Activated T-cell treated with anti-CD3 and anti-CD28 coated beads, Interleukin-2, amount 50 U/mL, for 72 hours (primary cell): ENCODE measurements at places on chromosomes 13 and 19. TPM values are rescaled to one million over a fixed set of nuclear protein-coding genes. Genes with fewer than 3 reads are reported as not detected.

GRCh38 chr13:26705536-26705935, 55.0 kb downstream of the GPR12 start:
- H3K36me3 ChIP-seq: no peaks in the 10 kb centered on the region
- DNase-seq: no peak
- H3K4me1 ChIP-seq: no peaks in the 10 kb centered on the region
- H3K27me3 ChIP-seq: no peaks in the 10 kb centered on the region
- no peak overlapping the region for H3K27ac ChIP-seq
- H3K4me3 ChIP-seq: no peak overlapping the region

DNA sequence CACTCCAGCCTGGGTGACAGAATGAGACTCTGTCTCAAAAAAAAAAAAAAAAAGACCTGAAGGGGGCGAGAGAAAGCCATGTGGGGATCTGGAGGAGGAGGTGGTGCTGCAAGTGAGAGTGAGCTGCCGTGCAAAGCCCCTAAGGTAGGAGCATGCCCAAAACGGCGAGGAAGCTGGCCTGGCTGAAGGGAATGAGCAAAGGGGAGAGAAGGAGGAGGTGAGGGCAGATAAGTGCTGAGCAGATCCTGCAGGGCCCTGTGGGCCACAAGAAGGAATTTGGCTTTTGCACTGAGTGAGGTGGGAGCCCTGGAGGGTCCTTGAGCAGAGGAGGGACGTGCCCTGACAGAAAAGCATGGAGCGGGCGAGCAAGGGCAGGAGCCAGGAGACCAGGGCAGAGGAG, 19.4 kb upstream of the ADGRE5 start:
- H3K36me3 ChIP-seq: peaks cover 2% of the 10 kb centered on the region
- peaks cover 54% of the 10 kb centered on the region for H3K4me1 ChIP-seq
- no peaks in the 10 kb centered on the region for H3K27me3 ChIP-seq
- H3K4me3 ChIP-seq: peak overlapping the region; percentile 91

- H3K27ac ChIP-seq: no peak overlapping the region
- peak; percentile 52 for DNase-seq
- H3K4me3 ChIP-seq: no peak overlapping the region
- peaks cover 44% of the 10 kb centered on the region for H3K27me3 ChIP-seq
Measured at GRCh38 chr19:55212447-55212846, 3.1 kb upstream of the PTPRH start.

- H3K27ac ChIP-seq: no peak overlapping the region
- H3K4me3 ChIP-seq: no peak overlapping the region
- peaks cover 32% of the 10 kb centered on the region for H3K4me1 ChIP-seq
- no peak for DNase-seq
- peaks cover 4% of the 10 kb centered on the region for H3K36me3 ChIP-seq
- no peaks in the 10 kb centered on the region for H3K27me3 ChIP-seq
Measured at GRCh38 chr19:1169921-1170885, 3.9 kb downstream of the SBNO2 start.

DNA sequence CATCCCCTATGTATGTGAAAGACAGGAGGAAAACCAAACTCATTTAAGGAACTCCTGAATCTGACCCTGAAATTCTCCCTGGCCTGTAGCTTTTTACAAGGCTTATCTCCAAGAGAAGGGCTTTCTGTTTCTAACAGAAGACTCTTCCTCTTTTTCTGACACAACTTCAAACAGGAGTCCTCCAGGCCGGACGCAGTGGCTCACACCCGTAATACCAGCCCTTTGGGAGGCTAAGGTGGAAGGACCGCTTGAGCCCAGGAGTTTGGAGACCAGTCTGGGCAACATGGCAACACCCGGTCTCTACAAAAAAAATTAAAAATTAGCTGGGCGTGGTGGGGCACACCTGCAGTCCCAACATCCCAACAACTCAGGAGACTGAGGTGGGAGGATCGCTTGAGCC, 41.9 kb downstream of the CARS2 start:
- H3K4me3 ChIP-seq: no peak overlapping the region
- no peaks in the 10 kb centered on the region for H3K27me3 ChIP-seq
- peaks cover 18% of the 10 kb centered on the region for H3K36me3 ChIP-seq
- no peak overlapping the region for H3K27ac ChIP-seq

F2RL3 gene
- total RNA-seq: not detected

- no peak overlapping the region for H3K4me3 ChIP-seq
- no peak for DNase-seq
- no peaks in the 10 kb centered on the region for H3K4me1 ChIP-seq
- no peaks in the 10 kb centered on the region for H3K27me3 ChIP-seq
- H3K36me3 ChIP-seq: peaks cover 1% of the 10 kb centered on the region
Measured at GRCh38 chr13:57969951-57970350, 338.4 kb downstream of the PCDH17 start.

GRCh38 chr19:18421371-18421959, 2.3 kb downstream of the SSBP4 start:
- H3K4me1 ChIP-seq: peaks cover 70% of the 10 kb centered on the region
- peak overlapping the region; percentile 93 for H3K4me3 ChIP-seq
- H3K27ac ChIP-seq: peak overlapping the region; percentile 89

DNA sequence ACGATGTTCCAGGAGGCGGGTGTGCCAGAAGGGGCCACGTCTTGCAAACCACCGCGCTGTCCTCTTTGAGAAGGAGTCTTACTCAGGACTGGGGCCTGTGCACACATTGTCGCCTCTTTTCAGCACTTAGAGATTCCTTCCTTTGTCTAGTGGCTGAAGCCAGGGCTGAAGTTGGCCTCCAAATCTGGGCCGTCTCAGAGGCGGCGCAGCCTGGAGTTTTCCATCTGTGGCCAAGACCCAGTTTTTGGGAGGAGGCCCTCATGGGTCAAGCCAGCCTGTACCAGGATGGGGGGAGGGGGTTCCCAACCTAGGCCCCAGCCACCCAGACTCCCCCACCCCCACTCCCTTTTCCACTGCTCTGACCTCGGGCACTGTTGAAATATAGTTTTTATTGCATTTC, 11.8 kb downstream of the ANO8 start:
- peak overlapping the region; percentile 73 for H3K27ac ChIP-seq
- H3K4me3 ChIP-seq: peak overlapping the region; percentile 67
- no peaks in the 10 kb centered on the region for H3K27me3 ChIP-seq
- peaks cover 5% of the 10 kb centered on the region for H3K4me1 ChIP-seq
- peaks cover 1% of the 10 kb centered on the region for H3K36me3 ChIP-seq
- DNase-seq: no peak

- H3K27me3 ChIP-seq: peaks cover 14% of the 10 kb centered on the region
- H3K4me3 ChIP-seq: no peak overlapping the region
- peaks cover 2% of the 10 kb centered on the region for H3K36me3 ChIP-seq
Measured at GRCh38 chr13:44266772-44267171, 106.9 kb upstream of the SERP2 start.

GRCh38 chr13:30091691-30092090, 215.7 kb downstream of the KATNAL1 start:
- no peaks in the 10 kb centered on the region for H3K36me3 ChIP-seq
- H3K4me3 ChIP-seq: no peak overlapping the region

- no peaks in the 10 kb centered on the region for H3K36me3 ChIP-seq
- no peak overlapping the region for H3K27ac ChIP-seq
- H3K27me3 ChIP-seq: peaks cover 5% of the 10 kb centered on the region
- H3K4me1 ChIP-seq: no peaks in the 10 kb centered on the region
Measured at GRCh38 chr13:76677043-76677442, 209.2 kb downstream of the KCTD12 start.

DNA sequence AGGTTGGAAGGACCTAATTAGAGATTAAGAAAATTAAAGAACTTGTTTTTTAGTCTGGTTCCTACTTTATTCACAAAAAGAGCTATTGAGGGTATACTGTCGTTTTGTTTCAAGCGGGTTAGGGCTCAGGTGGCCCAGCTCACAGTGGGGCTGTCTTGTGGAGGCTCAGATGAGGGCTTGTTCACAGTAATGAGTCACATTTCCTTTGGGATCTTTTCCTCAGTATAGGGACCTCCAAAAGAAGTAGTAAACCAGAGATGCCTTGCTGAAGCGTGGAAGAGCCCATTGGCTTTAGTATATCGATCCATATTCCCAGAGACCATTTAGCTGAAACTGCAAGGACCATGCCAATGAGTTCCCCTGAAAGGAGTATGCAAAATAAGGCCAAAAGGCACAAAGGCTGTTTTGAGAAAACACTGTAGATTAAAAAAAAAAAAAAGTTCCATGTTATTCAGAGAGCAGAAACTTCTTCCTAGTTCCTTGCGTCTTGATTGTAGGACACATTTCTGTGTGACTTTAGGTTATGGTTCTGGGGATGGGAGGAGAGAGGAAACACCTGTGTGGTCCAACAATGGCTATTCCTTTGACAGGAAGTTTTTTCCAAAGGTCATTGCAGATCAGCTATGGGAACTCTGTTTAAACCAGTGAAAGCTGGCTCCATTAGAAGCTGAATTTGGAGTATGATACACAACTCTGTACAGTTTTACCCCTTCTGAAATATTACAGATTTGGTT, 32.8 kb upstream of the GPI start:
- peaks cover 8% of the 10 kb centered on the region for H3K4me1 ChIP-seq
- no peak for DNase-seq
- peak overlapping the region; percentile 46 for H3K27ac ChIP-seq
- H3K27me3 ChIP-seq: no peaks in the 10 kb centered on the region
- peaks cover 4% of the 10 kb centered on the region for H3K36me3 ChIP-seq

- no peak overlapping the region for H3K27ac ChIP-seq
- H3K36me3 ChIP-seq: peaks cover 29% of the 10 kb centered on the region
- DNase-seq: no peak
- H3K4me3 ChIP-seq: no peak overlapping the region
- no peaks in the 10 kb centered on the region for H3K27me3 ChIP-seq
Measured at GRCh38 chr19:10631874-10632273, 6.5 kb downstream of the SLC44A2 start.

SOX21 gene
- not detected for total RNA-seq

GRCh38 chr13:53054569-53054968, 26.0 kb downstream of the OLFM4 start:
- H3K36me3 ChIP-seq: no peaks in the 10 kb centered on the region
- H3K4me1 ChIP-seq: no peaks in the 10 kb centered on the region
- no peak overlapping the region for H3K27ac ChIP-seq
- H3K27me3 ChIP-seq: no peaks in the 10 kb centered on the region
- no peak overlapping the region for H3K4me3 ChIP-seq

DNA sequence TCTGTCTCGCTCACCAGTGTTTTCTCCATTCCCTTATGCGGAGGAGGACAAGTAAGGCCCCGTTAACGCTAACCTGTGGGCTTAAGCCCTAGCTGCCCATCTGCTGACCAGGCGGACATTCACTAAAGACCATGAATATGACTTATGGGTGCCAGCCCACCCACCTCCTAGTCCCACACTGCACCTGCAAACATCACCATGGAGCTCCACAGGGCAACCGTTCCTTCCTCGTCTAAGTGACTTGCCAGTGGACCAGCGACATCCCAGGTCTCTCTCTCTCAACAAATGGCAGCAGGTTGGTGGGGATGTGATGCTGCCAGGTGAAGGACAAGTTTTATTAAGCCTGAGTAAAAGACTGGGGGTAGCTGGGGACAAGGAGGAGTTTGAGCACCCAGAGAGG, 55.2 kb downstream of the CCDC70 start:
- H3K36me3 ChIP-seq: no peaks in the 10 kb centered on the region
- H3K27ac ChIP-seq: no peak overlapping the region
- no peak overlapping the region for H3K4me3 ChIP-seq
- DNase-seq: no peak
- peaks cover 3% of the 10 kb centered on the region for H3K4me1 ChIP-seq

PLIN4 gene
- total RNA-seq: 0.05 TPM

DNA sequence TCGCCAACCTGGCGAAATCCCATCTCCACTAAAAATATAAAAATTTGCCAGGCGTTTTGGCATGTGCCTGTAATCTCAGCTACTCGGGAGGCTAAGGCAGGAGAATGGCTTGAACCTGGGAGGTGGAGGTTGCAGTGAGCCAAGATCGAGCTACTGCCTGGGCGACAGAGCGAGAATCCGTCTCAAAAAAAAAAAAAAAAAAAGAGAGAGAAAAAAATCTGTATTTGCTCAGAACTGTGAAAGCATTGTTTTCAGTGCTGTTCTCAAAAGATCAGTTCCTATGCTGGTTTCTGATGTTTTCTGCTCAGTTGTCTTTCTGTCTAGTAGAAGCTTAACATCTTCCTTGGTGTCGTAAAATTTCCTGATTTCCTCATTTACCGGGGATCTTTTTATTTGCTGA, 2.5 kb downstream of the SF3A2 start:
- peaks cover 62% of the 10 kb centered on the region for H3K4me1 ChIP-seq
- peak overlapping the region; percentile 93 for H3K27ac ChIP-seq
- no peaks in the 10 kb centered on the region for H3K27me3 ChIP-seq
- peak overlapping the region; percentile 94 for H3K4me3 ChIP-seq
